ENCODE measurements at places on chromosomes 1 and 21.

DNA sequence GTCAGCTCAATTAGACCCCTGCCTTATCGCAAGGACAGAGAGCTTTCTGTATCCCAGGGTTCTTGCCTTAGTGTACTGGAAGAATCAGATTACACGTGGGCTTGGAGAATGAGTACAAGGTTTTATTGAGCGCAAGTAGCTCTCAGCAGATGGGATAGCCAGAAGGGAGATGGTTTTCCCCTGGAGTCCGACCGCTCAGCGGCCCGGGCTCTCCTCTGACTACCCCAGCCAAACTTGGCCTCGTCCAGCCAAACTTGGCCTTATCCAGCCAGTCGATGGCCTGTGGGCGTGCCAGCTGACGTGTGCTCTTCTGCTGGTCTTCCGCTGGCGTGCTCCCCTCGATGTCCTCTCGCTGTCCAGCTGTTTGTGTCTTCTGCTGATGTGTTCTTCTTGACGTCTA lies 136.9 kb downstream of the SYT14 start:
- no peak for DNase-seq

DNA sequence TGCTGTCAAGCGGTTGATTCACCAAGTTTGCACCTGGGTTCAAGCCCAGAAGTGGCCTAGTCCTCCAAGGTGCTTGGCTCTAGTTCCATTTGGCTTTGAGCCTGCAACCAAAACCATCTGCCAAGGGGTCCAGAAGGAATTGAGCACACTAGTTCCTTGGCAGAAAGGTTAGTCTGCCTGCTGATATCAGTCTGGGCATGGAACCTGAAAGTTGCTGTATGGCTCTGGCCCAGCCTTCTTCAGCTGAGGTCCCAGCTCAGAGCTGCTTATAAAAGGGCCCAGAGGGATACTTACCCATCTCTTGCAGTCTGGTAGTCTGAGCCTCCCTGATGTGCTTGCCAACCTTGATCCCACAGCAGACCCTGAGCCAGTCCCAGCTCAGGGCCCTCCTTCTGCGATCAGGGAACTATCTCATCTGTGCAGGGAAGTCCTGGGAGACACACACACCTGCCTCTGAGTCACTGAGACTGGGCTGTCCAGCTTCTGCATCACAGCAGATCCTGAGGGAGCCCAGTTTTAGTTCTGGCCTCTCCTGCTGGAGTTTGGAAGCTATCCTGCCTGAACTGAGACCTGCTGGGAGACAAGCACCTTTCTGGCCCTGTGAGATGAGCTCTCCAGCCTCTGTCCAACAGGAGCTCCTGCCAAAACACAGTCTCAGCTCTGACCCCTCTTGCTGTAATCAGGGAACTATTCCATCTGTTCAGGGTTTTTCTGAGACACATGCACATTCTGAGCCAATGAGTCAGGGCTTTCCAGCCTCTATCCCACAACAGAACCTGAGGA lies 75.8 kb downstream of the CTH start:
- no peak for DNase-seq

- DNase-seq, result no peak
Observed at GRCh38 chr1:226584164-226584563, 35.6 kb downstream of the STUM start.

DNA sequence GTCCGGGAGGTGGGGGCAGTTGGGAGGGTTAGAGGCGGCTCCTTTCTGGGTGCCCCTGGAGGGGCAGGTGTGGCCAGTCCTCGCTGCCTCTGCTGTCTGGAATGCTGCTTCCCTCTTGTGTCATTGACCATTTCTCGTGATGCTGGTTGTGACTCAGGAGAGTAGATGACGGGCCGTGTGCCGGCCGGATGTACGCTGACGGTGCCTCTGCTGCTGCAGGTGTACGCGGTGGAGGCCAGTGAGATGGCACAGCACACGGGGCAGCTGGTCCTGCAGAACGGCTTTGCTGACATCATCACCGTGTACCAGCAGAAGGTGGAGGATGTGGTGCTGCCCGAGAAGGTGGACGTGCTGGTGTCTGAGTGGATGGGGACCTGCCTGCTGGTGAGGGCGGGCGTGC lies 13.9 kb downstream of the PRMT2 start:
- DNase-seq, result no peak

GRCh38 chr1:18157352-18157751 lies 49.8 kb downstream of the IGSF21 start:
- DNase-seq, result no peak

DNA sequence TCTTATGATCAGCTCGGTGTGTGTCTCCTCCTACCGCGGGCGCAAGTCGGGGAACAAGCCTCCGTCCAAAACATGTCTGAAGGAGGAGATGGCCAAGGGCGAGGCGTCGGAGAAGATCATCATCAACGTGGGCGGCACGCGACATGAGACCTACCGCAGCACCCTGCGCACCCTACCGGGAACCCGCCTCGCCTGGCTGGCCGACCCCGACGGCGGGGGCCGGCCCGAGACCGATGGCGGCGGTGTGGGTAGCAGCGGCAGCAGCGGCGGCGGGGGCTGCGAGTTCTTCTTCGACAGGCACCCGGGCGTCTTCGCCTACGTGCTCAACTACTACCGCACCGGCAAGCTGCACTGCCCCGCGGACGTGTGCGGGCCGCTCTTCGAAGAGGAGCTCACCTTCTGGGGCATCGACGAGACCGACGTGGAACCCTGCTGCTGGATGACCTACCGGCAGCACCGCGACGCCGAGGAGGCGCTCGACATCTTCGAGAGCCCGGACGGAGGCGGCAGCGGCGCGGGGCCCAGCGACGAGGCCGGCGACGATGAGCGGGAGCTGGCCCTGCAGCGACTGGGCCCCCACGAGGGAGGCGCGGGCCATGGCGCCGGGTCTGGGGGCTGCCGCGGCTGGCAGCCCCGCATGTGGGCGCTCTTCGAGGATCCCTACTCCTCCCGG lies 1.5 kb downstream of the KCNC4 start:
- no peak for DNase-seq

DNA sequence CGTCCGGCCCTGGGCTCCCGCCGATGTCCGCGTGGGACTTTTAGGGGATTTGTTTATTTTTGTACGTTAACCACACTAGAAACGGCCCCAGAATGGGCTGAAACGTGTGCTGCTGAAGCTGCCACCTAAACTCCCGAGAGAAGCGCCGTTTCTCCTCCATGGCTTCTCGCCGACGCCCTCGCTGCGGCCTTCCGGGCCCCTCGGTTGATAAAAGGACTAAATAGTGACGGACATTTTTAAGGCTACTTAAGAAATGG lies 678 bp upstream of the PTTG1IP start:
- no peak for DNase-seq

DNA sequence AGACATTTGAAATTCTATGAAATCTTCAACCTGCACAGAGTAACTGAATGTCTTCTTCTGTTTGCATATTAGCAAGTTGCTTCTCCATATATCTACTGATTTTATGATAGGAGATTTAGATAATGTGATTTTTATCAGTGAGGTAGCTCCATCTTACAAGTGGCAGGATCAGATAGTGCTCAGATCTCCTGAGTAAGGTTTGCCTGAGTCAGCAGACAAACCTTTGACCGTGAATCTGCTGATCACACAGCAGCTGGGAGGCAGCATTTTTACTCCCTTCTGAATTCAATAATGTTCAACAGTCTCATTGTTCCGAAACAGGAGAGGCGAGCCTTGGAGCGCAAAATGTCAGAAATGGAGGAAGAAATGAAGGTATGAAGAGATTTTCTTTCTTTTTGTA lies 141.4 kb downstream of the SYT2 start:
- DNase-seq, result no peak

- no peak for DNase-seq
Observed at GRCh38 chr1:12472798-12473551, 145.0 kb downstream of the DHRS3 start.

DNA sequence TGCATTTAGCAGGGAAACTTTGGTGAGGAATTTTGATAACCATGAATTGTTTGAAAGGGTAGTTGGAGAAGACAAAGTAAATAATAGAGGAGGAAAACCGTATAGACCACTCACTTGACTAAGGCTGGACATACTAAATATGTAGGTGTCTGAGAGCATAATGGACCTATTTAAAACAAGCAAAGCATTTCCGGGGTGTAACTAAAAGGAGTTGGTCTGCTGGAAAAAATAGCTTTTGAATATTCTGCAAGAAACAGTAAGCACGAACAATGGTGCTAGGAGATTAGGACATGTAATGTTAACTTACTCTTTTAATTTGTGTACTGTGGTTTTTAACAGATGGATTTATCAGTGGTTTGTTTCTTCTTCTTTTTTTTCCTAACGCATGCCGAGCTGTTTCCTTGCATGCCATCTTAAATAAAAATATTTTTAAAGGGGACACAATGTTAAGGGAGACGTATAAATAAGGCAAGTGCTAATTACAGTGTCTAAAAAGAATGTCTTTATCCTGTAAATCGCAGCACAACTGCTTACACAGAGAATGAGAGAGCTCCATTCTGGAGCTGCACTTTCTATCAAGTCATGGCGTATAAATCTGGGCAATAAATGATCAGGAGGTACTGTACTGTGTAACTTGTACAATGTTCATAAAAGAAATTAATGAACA lies 492.1 kb downstream of the LMO4 start:
- no peak for DNase-seq

- DNase-seq, result no peak
Observed at GRCh38 chr1:166489670-166490436, 323.1 kb upstream of the FAM78B start.

- no peak for DNase-seq
Observed at GRCh38 chr1:30034105-30034626, 689.2 kb downstream of the MATN1 start.

- no peak for DNase-seq
Observed at GRCh38 chr1:201631037-201631436, 92.1 kb downstream of the NAV1 start.

GRCh38 chr1:240946926-240947325 lies 335.0 kb upstream of the GREM2 start:
- no peak for DNase-seq

- DNase-seq, result no peak
Observed at GRCh38 chr1:87449348-87449963, 120.8 kb downstream of the LMO4 start.

DNA sequence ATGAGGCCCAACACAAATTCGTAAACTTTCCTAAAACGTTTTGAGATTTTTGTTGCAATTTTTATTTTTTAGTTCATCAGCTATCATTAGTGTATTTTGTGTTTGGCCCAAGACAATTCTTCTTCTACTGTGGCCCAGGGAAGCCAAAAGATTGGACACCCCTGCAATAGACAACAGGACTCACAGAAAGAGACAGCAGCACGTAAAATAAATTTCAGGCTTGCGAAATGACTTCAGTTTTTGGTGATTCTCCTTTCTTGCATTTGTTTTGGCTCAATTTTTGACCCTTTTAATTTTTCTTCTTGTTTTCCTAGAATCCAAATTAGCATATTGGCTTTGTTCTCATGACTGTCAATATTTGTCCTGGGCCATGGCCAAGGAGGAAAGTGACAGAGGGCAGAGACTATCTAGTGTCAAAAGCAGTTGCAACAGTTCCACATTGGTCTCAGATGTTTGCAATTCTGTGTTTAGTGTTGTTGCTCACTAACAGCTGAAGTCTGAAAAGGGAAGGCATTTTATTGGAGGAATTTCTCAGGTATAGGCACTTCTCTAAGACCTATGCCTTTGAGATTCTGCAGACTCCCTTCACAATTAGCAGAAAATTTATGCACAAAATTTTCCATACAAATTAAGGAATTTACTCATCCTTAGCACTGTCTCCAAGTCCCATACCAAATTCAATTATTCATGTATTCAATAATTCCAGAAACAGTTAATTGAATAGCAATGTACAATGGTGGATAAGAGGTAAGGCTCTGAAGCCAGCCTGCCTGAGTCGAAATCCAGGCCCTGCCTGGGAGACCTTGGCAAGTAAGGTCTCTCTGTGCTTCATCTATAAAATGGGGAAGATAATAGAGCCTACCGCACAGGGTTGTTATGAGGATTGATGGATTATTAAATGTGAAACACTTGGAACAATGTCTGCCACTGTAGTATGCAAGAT lies 160.9 kb upstream of the IVNS1ABP start:
- no peak for DNase-seq

GRCh38 chr1:148318123-148318903 lies 164.8 kb downstream of the PPIAL4G start:
- DNase-seq, result no peak

DNA sequence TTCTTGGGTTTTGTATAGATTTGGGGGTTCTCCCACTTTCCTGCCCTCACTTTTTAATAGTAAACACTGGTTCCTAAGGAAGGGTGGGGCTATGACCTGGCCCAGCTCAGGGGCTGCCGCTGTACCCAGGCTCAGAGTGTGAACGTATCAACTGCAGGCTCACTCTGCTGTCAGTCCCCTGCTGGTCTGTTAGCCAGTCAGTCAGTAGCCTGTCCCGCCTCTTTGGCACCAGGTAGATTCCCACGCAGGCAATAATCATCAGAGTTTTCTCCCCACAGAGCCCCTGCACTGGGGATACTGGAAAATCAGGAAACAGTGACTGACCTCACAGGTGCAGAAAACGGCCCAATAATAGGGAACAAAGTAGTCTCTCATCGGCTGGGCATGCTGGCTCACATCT lies 15.0 kb upstream of the ALPL start:
- no peak for DNase-seq

DNA sequence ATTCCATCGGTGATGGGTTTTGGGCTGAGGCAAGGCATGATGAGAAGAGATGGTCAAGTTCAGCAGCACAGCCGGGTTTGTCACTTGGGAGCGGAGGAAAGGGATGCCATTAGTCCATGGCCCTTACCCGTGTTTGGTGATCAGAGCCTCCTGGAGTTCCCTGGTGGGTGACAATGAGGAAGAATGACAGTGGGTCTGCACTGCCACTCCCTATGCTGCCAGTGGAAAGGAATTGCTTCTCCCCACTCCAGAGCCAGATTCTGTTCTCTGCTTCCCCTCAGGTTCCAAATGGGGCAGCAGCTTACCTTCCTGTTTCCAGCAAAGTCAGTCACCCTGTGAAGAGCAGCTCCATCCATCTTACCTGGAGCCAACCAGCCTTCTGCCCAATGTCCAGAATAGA lies 393.1 kb downstream of the PTPRU start:
- no peak for DNase-seq

DNA sequence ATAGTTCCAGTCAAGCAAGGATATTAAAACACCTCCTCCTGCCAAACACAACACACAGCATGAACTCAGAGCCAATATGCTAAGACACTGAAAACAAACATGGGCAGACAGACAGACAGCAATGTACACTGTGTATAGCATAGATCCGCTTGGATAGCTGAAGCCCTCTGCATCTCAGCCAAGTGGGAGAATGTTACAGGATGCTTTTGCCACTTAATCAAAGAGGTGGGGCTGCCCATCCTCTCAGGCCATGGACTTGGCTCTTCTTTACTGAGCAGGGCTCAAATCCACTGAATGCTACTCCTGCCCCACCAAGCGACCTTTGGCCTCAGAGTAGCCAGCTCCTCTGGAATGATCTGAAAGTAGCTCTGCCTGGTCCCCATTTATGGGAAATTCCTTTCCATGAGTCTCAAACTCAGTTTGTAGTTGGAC lies 64.7 kb upstream of the NGF start:
- no peak for DNase-seq

DNA sequence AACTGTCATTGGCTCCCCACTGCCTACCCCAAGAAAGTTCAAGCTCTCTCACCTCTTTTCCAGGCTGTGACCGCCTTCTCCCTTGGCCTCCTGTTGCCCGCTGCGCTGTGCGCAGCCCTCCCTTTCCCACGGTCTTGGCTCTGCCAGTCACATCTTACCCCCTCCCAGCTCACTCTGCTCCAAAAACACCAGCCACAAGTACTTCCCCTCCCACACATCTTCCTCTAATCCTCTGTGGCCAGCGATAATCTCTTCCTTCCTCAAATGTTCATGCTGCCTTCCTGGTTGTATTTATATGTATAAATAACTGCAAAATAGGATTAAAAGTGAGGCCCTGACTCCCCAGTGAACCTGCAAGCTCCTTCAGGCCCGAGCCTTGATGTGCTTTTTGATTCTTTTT lies 81.8 kb downstream of the AJAP1 start:
- DNase-seq, result no peak
